ENCODE measurements at places on chromosomes 13 and 19. TPM values are rescaled to one million over a fixed set of nuclear protein-coding genes. Genes with fewer than 3 reads are reported as not detected.

PPFIA3 gene
- 8.3 TPM for total RNA-seq

CRB3 gene
- 36.4 TPM for total RNA-seq

LRRC4B gene
- not detected for total RNA-seq

BCKDHA gene
- total RNA-seq, result 28.4 TPM

TEKTIP1 gene
- 4.7 TPM for total RNA-seq

RGL3 gene
- 100 TPM for total RNA-seq

INSR gene
- 18.9 TPM for total RNA-seq

CEACAM3 gene
- not detected for total RNA-seq

CGB1 gene
- total RNA-seq, result 0.83 TPM

CCDC169 gene
- total RNA-seq, result 6.9 TPM

TSSK6 gene
- total RNA-seq, result 2.0 TPM

CYP4F2 gene
- 1.1 TPM for total RNA-seq

KLK11 gene
- total RNA-seq, result 1.6 TPM

ARL11 gene
- total RNA-seq, result 3.7 TPM

Data from PC-9 (cell line).